ENCODE measurements at places on chromosomes 16 and 17. TPM values are rescaled to one million over a fixed set of nuclear protein-coding genes. Genes with fewer than 3 reads are reported as not detected.

DNA sequence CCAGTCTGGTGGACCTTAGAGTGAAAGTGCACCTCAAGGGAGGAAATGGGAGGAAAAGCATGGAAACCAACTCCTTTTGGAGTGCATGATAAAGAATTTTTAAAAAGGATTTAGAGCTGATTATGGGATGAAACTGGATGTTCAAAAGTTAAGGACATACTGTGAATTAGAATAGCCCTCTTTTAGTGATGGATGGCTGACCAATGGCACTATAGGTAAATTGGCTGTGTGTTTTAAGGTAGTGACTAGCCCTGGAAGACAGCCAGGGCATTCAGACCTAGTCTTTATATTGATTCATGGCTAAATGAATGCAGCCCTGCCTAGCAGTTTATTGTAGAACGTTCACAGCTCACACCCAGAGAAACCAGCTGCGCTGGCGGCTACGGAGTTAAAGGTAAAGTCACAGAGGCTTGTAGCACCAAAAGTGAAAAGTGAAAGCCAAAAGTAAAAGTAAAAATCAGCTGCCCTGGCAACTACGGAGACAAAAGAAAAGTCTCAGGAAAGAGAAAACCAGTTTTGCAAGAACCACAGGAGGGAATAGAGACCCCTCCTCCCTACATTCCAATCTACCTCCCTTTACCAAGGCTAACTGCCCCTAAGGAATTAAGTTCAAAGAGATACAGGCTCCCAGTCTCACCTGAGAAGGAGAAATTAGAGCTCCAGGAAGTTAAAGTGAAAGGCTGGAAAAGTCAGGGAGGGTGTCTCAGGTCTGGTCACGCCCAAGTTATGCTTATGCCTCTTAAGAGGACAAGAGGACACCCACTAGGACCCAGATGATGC, 21.8 kb downstream of the ACSM1 start:
- peak; percentile 71 for DNase-seq

DNA sequence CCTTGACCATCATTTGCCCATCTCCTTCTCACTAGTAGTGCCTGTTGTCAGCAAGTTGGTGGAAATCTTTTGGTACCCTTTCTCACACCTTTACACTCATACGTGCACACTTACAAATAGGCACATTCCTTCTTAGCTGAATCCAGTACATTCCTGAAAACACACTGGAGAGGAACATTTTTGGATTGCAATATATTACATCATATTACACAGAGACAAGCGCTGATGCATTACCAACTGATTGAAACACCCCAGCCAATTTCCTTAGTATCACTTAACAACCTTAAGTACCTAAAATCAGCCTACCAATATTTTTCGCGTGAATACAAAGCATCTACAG, 64.1 kb downstream of the PLCG2 start:
- no peak for DNase-seq

The NHLRC4 gene
- total RNA-seq = 1.6 TPM

The CAPN15 gene
- total RNA-seq = 24.4 TPM

GRCh38 chr17:57957886-57958285, 2.7 kb upstream of the CUEDC1 start:
- no peak for DNase-seq

- DNase-seq = no peak
Observed at GRCh38 chr17:42849451-42850181, 1.4 kb upstream of the AOC3 start.

DNA sequence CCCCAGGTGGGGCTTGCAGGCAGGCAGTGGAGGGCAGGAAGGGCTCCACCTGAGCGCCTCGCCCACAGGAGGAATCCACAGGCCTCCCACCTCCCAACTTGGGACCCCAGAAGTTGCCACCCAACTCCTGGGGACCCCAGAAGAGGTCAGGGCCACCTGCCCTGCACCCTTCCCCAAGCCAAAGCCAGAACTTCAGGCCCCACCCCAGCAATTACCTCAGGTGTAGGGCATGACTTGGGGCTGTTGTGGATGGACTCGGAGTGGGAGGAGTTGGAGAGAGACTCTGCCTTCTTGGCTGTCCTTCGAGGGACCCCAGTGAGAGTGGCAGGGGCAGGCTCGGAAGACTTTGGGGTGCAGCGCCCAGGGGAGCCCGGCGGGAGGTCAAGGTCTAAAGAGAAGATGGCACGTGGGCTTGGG, 10.5 kb downstream of the TSPOAP1 start:
- peak; percentile 59 for DNase-seq

Data from sigmoid colon (tissue), 7 donors.